OCI-M1 (cell line): ENCODE measurements at places on chromosomes 7 and 10.

DNA sequence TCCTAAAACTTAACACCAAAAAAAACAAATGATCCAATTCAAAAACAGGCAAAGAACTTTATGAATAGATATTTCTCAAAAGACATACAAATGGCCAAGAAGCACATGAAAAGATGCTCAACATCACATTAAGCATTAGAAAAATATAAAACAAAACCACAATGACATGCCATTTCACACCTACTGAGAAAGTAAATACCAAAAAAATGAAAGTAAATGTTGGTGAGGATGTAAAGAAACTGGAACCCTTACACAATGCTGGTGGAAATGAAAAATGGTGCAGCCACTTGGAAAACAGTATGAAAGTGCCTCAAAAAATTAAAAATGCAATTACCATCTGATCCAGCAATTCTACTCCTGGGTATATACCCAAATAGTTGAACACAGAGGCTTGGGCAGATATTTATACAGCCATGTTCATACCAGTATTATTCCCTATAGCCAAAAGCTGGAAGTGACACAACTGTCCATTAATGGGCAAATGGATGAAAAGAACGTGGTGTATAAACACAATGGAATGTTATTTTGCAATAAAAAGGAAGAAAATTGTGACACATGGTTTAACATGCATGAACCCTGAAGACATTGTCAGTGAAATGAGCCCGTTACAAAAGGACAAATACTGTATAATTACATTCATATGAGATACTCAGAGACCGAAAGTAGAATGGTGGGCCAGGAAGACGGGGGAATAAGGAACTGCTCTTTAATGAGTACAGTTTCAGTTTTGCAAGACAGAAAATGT lies 89.0 kb downstream of the JMJD1C start:
- DNase-seq: no peak

DNA sequence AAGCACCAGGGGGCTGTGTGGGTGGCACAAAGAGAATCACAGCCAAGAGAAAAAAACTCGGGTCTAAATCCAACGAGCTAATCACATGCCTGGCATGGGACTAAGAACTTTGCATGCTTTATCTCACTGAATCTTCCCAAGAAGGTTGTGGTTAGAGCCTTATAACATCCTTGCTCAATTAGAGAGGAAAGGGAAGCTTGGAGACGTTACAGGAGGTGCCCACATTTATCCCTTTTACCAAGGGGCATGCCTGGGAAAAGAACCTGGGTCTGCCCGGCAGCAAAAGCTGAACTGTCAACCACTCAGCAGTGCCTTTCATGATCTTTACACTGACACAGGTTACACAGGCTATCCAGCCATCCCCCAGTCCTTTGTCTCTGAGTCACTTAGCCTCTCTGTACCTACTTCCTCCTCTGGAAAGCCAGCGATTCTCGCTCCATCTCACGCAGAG lies 190.1 kb downstream of the PRPF18 start:
- no peak for DNase-seq

DNA sequence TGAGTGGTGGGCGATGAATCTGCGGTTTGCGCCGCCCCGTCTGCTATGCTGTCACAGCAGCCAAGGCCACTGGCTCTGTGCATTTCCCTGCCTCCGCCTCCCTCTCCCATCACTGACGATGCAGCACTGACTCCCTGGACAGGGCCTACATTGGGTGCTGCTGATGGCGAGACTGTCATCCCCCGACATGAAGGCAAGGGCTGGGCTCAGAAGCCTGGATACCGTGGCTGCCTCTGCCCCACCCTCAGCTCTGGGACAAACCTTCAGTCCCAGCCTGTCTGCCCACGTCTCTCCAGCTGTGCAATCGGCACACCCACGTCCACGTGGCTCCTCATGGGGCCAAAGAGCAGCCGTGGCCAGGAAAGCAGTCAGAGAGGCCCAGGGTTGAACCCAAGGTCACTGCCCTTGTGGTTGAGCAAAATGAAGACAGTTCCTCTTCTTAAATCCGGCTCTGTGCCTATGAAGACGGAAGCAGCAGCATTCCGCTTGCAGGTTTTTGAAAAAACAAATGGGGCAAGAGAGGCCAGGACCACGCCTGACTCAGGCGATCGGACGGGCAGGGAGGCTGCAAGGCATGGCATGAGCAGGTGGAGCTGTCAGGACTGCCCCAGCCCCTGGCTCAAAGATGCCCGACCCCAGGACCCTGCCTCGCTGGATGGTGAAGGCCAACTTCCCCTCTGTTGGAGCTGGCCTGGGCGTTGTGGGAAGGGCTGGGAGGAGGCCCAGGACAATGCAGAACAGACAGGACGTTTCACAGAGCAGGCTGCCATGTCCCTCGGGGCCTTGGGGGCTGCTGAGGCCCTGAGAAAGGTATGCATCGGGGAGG lies 517.5 kb downstream of the DNAJB6 start:
- peak; percentile 26 for DNase-seq

DNA sequence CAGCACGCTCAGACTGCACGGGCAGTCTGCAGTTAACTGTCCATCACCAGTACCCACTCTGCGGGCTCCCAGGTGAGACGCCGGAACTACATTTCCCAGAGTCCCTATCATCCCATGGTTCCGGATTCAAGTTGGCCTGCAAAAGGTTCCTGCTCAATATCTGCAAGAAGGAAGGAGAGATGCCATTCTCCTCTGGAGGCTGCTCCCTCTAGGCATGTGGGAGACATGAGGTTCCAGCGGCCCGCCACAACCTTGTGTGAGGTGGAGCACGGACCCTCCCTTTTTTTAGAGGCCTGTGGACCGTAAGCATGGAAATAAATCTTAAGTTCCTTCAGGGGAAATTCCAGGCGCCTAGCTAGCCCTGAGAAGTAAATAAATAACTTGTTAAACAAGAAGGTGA lies 29.7 kb downstream of the NUP42 start:
- DNase-seq: no peak

DNA sequence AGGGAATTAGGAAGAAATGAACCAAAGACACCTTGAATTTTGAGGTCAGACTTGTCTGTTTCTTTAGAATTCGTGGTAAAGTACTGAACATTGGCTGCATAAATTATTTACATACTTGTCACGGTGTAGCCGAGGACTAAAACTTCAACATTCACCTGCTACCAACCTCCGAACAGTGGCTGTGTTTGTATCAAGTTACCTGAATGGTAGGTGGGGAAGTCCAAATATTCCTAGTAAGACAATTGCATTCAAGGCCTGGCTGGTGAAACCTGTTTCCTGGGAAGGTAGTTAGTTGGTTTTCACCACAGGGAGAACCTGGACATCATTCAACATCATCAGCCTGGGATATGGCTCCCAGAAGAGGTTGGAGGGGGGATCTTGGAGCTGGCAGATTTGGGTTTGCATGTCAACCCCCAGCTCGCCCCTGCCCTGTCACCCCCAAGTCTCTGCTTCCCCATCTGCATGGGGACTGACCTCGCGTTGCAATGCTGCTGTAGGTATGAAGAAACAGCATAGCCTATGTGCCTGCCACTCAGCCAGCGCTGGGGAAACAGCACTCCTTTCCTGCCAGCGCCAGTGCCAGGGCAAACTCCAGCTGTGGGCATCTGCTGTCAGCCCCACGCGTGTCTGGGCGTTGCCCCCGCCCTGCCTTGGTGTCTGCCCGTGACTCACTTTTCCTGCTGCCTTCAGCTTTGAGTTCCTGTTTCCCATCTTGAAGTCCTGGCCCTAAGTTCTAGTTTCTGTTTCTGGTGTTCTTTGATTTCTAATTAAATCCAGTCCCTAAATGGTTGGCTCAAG lies 12.7 kb upstream of the LARP4B start:
- DNase-seq: peak; percentile 49

DNA sequence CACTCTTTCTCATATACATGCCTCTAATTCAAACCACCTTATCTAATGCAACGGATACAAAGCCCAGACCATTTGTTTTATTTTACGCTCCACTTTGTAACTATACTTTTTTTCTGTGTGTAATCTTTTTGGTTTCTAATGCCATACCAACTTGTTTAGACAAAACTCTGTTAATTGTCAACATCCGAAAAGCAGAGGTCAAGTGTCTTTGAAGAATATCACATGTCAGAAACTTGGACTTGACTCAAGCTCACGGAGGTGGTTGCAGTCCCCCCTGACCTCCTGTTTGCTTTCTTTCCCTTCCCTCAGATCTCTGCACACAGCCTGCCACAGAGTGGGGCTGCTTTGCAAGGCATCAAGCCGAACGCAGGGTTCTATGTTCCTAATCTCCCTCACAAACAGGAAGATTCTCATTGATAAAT lies 698.9 kb downstream of the PARD3 start:
- no peak for DNase-seq

- peak; percentile 70 for DNase-seq
Observed at GRCh38 chr10:84291384-84291783, 37.0 kb upstream of the CCSER2 start.

DNA sequence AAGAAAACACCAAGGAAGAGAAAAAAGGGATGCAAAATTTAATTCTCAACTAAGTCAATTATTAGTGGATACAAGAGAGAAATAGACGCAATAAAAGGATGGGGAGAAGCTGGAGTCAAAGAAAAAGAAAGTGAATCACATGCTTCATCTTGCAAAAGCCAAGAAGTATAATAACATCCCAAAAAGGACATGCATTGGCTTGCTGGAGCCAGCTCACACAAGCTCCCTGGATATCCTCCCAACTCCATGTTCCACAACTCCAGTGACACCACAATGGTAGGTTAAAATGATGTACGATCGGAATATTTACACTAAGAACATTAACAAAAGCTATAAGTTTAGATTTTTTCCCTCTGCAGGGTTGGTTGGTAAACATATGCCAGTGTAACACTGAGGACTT lies 72.4 kb downstream of the MACC1 start:
- DNase-seq: no peak

- no peak for DNase-seq
Observed at GRCh38 chr10:120105001-120105400, 212.5 kb downstream of the SEC23IP start.

DNA sequence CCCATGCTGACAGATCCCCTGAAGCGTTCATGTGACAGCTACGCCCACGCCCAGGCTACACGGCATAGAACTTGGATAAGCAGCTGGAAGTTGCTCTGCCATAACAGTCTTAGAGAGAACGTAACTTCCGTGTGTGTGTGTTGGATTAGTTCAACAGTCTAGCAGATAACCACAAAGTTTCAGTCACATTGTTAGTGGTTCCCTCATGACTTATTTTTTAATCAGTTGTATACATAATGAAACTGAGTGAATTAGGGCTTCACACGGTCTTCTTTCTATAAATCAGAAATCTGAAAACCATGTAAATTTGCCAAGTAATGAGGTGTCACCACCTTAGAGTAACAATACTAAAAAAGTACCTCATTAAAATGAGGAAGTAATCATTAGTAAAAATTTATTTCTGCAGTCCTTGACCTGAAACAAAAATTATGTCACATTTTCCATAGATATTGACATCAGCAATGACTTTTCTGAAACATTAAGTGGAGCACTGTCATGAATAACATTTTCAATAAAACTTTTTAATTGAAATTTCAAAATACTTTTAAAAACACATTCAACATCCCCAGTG lies 21.7 kb upstream of the MACC1 start:
- DNase-seq: peak; percentile 68

GRCh38 chr10:100725869-100726426 lies 19.4 kb upstream of the PAX2 start:
- no peak for DNase-seq

DNA sequence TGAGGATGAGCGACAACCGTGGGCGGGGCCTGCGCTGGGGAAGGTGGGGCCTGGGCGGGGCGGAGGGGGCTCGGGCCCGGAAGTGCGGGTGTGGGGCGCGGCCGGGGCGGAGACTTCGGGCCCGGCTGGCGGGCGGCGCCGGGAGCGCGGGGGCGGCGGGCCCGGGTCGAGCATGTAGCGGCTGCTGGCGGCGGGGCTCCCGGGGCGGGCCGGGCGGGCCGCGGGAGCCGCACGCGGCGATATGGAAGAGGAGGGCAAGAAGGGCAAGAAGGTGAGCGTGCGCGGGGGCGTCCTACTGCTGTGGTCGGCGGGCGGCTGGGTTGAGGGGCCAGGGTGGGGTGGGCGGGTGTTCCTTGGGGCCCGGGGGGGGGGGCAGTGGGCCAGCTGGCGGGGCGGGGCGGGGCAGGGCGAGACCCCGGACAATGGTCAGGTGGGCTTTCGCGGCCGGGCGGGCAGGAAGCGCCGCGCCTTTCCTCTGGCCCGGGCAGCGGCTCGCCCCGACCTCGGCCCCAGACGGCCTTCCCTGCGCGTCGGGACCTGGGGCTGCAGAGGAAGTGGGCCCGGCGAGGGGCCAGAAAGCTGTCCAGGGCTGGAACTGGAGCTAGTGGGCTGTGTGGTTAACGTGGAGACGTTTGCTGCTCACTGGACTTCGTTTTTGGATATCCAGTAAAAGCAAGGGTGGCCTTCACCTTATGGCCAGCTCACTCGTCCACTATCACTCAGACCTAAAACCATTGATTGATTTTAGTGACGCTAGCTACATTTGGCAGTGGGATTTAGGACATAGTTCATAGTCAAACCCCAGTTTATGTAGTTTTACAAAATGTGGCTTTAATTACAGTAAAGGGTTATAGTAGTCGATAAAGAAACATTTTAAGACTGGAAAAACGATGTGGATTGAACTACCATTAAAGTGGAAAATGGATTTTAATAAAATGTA lies at the start of gene CCM2:
CCM2 (plus strand) TSS at position 109 of the 940 bp plus-strand sequence; CDS start at position 242, 133 bp downstream.
- peak; percentile 43 for DNase-seq

DNA sequence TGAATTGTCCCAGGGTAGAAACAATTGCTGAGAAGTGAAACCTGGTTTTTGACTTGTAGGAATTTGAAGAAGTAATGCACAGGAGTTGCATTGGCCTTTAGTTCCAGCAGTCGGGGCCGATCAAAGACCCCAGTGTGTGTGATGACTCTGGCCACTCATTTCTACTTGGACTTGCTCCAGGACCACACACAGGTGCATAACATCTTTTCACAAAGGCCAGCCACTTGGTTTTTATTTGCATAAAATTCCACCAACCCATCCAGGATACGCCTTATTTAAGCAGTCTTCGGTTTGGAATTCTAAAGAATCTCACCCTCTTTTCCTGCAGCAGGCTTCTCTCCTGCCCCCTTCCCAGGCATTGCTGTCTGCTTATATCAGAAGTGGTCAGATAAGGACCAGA lies 162.0 kb upstream of the HABP2 start:
- no peak for DNase-seq

DNA sequence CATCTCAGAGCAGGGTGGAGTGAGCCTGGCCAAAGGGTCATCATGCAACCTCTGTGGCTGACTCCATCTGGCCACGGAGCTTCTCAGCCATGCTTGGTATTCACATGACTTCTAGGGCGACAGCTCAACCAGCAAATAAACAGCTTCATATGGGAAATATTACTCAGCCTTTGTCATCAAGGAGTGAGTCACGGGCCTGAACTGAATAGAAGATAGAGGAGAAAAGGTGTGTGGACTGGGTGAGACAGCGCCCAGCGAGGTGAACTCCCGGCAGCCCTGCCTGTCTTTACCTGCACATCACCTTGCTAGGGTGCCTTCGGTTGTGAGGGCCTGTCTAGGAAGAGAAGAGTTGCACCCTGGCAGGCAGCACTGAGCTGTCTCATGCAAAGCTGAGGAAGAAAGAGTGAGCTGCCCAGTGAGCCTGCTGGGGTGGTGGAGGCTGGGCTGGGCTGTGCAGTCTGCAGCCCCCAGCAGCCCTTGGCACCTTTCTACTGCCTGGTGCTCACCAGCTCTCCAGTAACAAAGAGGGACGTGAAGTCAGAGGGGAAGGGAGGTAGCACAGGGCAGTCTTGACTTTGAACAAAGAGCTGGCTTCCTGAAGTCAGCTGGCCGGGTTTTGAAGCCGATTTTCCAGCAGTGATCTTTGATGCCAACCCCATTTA lies 114.2 kb downstream of the EGFR start:
- no peak for DNase-seq
